ENCODE measurements at places on chromosomes 16 and 17.
A peak's percentile ranks its signal among the peaks of the same experiment; 100 is the strongest.

DNA sequence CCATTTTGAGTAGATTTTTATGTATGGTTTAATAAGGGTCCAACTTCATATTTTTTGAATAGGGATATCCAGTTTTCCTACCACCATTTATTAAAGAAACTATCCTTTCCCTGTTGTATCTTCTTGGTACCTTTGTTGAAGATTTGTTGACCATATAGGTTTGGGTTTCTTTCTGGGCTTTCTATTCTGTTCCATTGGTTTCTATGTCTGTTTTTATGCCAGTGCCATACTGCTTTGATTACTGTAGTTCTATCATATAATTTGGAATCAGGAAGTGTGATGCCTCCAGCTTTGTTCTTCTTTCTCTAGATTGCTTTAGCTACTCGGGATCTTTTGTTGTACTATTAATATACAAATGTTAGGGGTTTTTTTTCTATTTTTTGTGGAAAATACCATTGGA, 46.5 kb downstream of the PPM1E start:
- no peak for DNase-seq

DNA sequence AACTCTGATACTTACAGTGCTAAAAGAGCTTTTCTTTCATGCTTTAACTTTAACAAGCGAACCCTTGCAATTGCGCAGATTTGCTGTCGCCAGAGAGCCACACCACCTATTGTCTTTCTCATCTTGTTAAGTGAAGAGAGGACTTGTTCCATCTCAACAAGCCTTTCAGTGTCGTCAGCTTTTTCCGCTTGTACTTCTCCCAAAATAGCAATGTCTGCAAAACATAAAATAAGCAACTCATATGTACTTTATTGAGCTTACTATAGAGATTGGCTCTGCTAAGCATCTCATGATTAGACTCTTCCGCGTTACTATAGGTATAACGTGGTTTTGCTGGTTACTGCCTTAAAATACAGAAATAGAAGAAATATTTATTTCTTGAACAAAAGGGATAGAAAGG, 51.9 kb downstream of the ABCA8 start:
- no peak for DNase-seq

DNA sequence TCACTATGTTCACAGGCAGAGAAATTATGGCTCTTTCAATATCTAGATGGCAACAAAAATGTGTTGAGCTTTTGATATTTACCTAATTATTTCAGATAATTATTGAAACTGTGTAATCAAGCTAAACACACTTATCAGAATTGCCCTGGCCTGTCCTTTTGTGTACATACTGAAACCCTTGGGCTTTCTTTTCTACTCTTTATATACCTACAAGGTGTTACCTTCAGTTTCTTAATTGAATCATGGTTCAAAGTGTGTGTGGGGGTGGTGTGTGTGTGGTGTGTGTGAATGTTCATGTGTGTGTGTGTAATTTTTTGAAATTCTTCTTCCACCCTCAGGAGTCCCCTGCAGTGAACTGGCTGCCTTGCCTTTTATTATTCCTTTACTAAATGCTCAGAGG, 506.8 kb upstream of the SOX9 start:
- no peak for DNase-seq

DNA sequence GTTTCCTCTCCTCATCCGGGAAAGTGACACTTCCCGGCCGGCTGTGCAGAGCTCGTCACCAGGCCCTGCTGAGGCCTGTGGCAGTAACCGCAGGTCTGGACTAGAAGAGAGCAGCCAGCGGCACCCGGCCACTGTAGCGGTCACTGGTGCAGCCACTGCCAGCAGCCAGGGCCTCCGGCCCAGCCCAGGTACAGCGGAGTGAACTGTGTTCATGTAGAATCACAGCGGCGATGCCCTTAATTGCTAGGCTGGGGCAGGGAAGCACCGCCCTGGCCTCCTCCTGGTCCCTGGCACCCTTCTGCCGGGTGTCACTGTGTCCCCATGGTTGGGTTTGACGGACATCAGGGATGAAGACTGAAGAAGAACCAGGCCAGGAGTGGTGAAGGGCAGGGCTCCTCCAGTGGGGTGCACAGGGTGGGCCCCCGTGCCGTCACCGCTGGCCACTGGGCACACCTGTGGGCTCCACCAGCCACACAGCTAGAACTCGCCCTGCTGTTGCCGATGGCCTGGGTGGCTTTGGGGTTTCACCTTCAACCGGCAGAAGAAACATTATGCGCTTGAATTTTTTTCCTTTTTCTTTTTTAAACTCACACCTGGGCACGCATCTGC, 165.2 kb upstream of the CHMP6 start:
- no peak for DNase-seq

DNA sequence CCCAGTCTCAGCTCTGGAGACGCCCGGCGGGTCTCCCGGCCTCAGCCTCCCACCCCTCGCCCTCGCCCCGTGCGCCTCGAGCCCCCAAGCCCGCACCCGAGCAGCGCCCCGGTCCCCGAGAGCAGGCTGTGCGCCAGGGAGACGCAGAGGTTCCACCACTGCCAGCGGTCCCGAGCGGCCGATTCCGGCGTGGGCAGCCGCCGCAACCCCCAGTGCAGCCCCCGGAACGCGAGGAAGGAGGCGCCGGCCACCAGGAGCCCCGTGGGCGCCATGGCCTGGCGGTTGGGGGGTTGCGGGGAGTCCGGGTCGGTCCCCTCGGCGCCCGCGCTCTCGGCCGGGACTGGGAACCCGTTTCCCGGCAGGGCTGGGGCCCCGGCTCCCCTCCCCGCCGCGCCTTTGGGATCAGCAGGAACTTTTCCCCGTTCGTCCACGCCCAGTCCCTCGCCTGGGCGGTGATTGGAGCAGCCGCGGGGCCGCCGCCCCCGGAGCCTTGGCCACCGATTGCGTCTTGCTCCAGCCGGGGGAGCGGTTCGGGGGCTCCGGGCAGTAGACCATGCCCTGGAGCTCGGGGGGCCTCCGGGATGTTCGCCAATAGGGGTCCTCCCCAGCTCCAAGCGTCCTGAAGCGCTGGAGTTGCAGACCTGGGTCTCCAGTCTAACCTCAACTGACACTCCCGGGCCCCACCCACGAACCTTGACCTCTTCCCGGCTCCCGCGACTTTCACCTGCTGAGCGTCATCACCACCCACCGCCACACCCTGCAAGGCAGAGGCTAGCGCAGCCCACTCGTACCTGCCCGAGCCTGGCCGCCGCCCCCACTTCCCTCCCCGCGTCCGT, at the start of gene TLCD2:
TLCD2 (minus strand) TSS at position 407 of the 836 bp plus-strand sequence; CDS start at position 272, 135 bp downstream.
- no peak for DNase-seq

GRCh38 chr17:50913120-50913519, 47.0 kb upstream of the TOB1 start:
- no peak for DNase-seq

DNA sequence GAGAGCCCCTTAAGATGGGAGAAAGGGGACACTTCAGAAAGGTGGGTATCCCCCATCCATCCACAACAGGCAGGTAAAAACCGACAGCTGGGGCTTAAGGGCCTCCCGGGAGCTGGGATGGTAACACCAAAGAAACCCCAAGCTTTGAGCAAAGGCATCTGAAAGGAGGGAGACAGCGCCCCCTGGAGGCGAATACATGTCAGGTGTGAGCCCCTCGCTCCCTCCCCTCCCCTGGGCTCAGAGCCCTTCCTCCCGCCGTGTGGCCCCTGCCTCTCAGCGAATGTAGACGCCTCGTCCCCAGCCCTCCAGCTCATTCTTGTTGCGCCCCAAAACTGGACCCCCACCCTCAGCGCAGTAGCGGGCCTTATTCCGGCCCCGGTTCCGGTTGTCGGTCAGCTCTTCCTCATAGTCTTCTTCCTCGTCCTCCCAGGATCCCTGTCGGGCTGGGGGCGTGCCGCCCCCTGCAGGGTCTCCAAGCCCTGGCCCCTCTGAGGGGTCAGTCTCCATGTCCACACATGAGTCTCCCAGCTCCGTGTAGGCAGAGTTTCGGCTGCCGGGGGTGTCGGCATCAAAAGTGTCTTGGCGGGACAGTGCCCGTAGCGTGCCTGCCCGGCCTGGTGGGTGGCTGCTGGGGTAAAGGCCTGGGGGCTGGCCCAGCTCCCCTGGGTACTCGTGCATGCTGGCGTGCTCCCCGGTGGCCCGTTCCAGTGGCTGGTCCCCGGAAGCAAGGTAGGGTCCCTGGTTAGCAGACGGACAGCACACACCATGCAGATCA, 9.1 kb upstream of the ARL5C start:
- peak; percentile 58 for DNase-seq

DNA sequence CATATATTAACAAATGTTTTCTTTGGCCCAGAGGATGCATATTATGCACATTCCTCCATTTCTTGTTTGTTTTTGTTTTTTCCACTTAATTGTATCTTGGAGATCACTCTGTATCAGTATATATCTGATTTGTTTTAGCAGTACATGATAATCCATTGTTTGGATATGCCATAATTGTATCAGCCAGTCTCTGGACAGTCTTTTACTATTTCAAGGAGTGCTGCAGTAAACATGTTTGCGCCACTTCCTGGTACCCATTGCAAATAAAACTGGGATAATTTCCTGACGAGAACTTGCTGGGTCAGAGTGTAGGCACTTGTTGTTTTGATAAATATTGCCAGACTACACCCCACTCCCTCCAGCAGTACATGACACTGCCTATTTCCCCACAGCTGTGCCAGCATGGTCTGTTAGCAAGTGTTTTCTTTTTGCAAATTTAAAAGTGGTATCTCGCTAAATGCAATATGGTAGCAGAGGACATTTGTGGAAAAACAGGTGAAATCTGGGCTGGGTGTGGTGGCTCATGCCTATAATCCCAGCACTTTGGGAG, 4.9 kb upstream of the TMEM11 start:
- DNase-seq, result no peak

DNA sequence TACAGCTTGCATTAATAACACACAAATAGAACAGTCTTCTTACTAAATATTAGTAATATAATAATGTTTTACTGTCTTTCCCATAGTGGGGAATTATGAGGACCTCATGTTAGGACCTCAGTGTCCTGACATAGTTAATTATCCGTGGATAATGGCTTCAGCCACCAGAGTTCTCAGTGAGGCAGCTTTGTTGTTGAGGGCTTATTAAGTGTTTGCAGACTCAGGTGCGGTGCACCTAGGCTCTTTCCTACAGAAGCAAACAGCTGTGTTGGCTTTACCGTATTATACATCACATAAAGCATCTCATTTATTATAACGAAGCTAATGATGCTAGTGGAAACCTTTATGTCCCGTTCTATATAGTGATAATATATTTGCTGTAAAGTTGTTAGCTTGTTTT, 246.7 kb downstream of the FTO start:
- DNase-seq, result no peak

DNA sequence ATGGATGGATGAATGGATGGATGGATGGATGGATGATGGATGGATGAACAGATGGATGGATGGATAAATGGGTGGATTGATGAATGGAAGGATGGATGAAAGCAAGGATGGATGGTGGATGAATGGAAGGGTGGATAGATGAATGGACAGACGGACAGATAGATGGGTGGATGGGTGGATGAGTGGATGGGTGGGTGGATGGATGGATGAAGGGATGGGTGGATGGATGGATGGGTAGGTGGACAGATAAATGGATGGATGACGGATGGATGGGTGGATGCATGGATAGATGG, 14.9 kb downstream of the SRL start:
- DNase-seq, result no peak

DNA sequence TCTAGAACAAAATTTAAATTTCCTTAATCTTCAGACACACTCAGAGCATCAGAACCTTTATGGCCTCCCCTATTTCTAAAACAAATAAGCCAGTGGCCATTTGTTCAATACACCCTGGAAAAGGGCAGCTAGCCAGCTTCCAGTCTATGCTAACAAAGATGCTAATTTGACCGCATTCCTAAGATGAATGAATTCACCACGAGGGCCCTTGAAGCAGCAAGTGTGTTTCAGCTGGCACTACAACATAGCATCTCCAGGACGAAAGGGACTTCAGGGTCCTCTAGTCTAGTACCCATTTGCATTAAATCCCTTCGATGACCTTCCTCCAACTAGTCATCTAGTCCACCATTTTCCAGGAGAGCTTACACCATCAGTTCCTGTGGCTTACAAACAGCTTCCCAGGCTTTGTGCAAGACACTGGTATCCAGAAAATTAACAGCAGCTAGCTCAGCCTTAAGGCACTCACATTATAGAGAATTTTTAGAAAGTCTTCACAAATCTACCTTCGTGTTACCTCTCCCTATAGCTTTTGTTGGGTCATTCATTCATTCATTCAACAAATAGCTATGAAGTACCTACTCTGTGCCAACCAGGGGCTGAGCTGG, 10.9 kb downstream of the KRT37 start:
- no peak for DNase-seq

GRCh38 chr17:37884516-37884915, 39.7 kb upstream of the TBC1D3K start:
- DNase-seq, result no peak

GRCh38 chr16:49493836-49494235, 120.2 kb downstream of the C16orf78 start:
- no peak for DNase-seq

GRCh38 chr17:72677714-72678390, 414.6 kb downstream of the SLC39A11 start:
- DNase-seq, result no peak

DNA sequence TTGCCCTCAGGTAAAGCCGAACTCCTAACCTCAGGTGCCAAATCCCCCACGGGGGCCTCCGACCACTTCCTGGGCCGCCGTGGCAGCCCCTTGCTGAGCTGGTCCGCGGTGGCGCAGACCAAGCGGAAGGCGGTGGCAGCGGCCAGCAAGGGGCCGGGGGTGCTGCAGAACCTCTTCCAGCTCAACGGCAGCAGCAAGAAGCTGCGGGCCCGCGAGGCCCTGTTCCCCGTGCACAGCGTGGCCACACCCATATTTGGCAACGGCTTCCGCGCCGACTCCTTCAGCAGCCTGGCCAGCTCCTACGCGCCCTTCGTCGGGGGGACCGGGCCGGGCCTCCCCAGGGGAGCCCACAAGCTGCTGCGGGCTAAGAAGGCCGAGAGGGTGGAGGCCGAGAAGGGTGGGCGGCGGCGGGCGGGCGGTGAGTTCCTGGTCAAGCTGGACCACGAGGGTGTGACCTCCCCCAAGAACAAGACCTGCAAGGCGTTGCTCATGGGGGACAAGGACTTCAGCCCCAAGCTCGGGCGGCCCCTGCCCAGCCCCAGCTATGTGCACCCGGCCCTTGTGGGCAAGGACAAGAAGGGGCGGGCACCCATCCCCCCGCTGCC, 51.6 kb downstream of the ACTG1 start:
- no peak for DNase-seq

DNA sequence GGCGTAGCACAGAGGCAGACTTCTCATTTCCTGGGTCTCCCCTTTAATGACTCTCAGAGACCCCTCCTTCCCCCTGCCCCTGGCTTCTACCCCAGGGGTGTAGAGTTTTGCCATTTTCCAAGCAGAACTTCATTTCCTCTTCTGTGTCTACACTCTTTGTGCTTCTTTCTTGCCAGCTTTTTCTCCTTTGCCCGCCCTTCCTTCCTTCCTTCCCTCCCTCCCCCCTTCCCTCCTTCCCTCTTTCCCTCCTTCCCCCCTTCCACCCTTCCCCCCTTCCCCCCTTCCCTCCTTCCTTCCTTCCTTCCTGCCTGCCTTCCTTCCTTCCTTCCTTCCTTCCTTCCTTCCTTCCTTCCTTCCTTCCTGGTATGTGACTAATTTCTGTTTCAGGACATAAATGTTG, 47.0 kb downstream of the MAPT start:
- DNase-seq, result no peak

GRCh38 chr16:6528217-6528616, 804.4 kb upstream of the RBFOX1 start:
- DNase-seq, result no peak

- no peak for DNase-seq
Measured at GRCh38 chr16:68499006-68499405, 40.1 kb upstream of the ZFP90 start.

Data from activated T-helper 1 cell treated with anti-CD3 and anti-CD28 coated beads, Interleukin-12 subunit alpha, Interleukin-12 subunit beta, Interleukin-2, Interleukin-4 antibody, amounts not matched to agents 30 ng/mL and 10 ng/mL and 1 ng/mL, durations not matched to agents 14 hours and 24 hours and 36 hours (primary cell).